Endothelial cell (in vitro differentiated cells): ENCODE measurements at places on chromosomes 6 and 20.
A peak's percentile ranks its signal among the peaks of the same experiment; 100 is the strongest.

DNA sequence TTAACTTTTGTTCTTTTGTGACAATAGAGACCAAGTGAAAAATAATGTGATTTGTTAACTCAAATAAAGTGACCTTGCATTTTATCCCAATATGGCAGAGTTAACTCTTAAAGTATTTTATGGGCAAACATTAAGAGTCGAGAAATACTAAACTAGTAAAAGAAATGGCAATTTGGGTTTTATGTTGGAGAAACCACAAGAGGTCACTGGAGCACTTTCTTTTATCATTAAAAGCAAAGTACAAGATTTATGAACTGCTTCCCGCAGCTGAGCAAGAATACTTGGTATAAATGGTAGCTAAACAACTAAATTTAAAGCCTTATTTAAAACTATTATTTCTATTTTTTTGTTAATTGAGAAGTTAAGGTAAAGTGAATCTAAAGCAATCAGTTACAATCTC is 33.5 kb upstream of the MCM9 start:
- H3K27ac ChIP-seq, result peak overlapping the region; percentile 48
- no peaks in the 10 kb centered on the region for H3K27me3 ChIP-seq
- H3K36me3 ChIP-seq, result peaks cover 13% of the 10 kb centered on the region
- H3K4me1 ChIP-seq, result peaks cover 17% of the 10 kb centered on the region
- no peak overlapping the region for H3K4me3 ChIP-seq
- no peak for DNase-seq

DNA sequence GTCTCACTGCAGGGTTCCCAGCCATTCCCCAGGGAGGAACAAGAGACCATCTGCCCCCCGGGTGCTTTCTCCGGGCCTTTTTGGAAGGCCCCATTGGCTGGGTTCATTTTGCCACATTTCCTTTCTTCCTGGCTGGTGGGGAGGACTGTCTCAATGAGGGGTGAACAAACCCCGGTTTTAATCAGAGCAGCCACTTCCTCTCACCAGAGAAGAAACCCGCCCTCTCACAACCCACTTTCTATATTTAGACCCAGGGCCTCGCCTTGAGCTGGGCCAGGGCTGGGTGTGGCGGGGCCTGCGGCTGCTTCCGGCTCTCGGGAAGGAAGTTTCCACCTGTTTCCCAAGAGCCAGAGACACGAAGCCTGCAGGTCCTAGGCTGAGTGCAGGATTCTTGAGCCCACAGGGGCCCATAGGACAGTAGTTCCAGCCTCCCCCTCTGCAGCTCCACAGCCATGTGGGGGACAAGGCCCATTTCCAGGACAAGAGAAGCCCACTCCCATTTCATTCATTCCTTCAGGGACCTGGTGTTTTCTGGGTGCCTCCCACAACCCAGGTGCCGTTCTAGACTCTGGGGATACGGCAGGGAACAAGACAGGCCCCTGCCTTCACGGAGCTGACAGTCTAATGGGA is 41.8 kb downstream of the RBM38 start:
- H3K4me3 ChIP-seq, result no peak overlapping the region
- no peaks in the 10 kb centered on the region for H3K27me3 ChIP-seq
- DNase-seq, result no peak
- H3K27ac ChIP-seq, result no peak overlapping the region
- no peaks in the 10 kb centered on the region for H3K36me3 ChIP-seq
- H3K4me1 ChIP-seq, result no peaks in the 10 kb centered on the region

GRCh38 chr20:24060851-24061590 is 72.4 kb upstream of the GGTLC1 start:
- H3K36me3 ChIP-seq, result no peaks in the 10 kb centered on the region
- H3K27ac ChIP-seq, result no peak overlapping the region
- H3K27me3 ChIP-seq, result no peaks in the 10 kb centered on the region
- peaks cover 3% of the 10 kb centered on the region for H3K4me1 ChIP-seq

DNA sequence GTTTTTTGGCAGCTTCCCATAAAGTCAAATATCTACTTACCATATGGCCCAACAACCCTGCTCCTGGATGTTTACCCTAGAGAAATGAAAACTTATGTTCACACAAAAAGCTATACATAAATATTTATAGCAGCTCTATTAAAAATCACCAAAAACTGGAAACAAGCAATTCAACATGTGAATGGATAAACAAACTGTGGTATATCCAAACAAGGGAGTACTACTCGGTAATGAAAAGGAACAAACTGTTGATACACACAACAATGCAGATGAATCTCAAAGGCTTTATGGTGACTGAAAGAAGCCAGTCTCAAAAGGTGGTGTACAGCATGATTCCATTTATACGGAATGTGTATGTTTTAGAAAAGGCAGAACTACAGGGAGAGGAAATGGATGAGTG is 48.4 kb downstream of the PREX1 start:
- peak overlapping the region; percentile 14 for H3K27ac ChIP-seq
- no peak for DNase-seq
- H3K27me3 ChIP-seq, result peaks cover 10% of the 10 kb centered on the region

DNA sequence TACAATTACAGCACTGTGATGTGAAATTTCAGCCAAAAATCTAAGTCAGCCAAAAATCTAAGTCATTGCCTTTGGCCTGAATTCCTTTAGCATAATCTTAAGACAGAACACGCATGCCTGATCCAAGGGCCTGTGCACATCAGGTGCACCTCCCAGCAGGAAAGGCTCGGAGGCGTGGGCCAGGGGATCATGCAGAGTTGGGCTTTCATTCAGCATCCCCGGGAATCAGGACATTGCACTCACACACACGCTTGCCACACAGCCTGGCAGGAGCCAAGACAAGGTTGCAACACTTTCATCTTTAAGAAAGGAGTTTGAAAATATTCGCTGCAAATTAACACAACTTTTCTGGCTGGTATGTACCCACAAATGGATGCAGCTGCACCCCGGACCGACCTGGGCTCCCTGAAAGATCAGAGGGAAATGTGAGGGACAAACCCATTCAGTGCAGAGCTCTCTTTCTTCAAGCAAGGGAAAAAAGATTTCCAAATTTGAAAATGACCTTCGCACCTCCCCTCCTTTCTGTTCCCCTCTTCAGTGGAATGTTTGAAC is 48.8 kb downstream of the ERMARD start:
- H3K27me3 ChIP-seq, result peaks cover 11% of the 10 kb centered on the region
- no peak overlapping the region for H3K27ac ChIP-seq
- H3K36me3 ChIP-seq, result no peaks in the 10 kb centered on the region
- H3K4me1 ChIP-seq, result no peaks in the 10 kb centered on the region

GRCh38 chr20:10376270-10377075 is 57.5 kb downstream of the MKKS start:
- no peak for DNase-seq
- H3K27me3 ChIP-seq, result no peaks in the 10 kb centered on the region
- no peak overlapping the region for H3K4me3 ChIP-seq
- H3K4me1 ChIP-seq, result no peaks in the 10 kb centered on the region

DNA sequence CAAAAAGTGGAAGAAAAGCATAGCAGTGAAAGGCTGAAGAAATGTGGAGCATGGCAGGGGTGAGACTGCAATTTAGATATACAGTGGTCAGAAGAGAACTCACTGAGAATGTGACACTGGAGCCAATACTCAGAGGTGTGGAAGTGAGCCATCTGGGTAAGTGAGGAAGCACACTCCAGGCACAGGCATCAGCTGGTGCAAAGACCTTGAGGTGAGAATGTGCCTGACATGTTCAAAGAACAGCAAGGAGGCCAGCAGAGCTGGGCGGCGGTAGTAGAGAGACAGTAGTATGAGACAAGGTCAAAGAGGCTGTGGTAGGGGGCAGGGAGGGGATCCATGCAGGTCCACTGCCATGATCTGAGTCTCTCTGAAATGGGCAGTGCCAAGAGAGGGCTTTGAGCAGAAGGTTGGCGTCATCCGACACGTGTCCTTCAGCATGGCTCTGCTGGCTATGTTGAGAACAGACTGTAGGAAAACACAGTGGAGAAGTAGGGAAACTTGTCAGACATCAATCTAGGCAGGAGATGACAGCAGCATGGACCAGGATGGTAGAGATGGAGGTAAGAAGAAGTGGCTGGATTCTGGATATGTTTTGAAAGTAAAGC is 84.4 kb downstream of the PLCG1 start:
- H3K27ac ChIP-seq, result no peak overlapping the region
- H3K4me3 ChIP-seq, result no peak overlapping the region
- H3K27me3 ChIP-seq, result peaks cover 2% of the 10 kb centered on the region
- no peaks in the 10 kb centered on the region for H3K4me1 ChIP-seq

DNA sequence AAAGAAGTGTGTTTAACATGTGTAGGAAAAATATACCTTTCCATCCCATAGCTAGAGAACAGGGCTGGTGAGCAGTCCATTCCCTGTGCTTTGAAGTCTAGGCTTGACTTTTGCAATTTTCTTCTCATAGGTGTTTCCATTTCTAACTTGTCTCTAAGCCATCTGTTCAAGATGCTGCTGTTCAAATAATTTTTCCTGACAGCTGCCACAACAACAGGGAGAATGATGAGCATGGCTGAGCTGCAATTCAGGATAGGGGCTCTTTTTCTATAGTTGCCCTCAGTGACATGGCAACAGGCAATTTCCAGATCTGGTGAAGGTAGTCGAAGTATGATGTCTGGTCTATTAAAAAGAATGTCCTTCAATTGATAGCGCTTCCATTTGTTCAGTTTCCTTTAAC is 103.0 kb upstream of the HS3ST5 start:
- no peaks in the 10 kb centered on the region for H3K36me3 ChIP-seq
- peaks cover 1% of the 10 kb centered on the region for H3K27me3 ChIP-seq
- no peak for DNase-seq
- no peak overlapping the region for H3K4me3 ChIP-seq
- no peak overlapping the region for H3K27ac ChIP-seq

- DNase-seq, result no peak
- no peaks in the 10 kb centered on the region for H3K36me3 ChIP-seq
- H3K27ac ChIP-seq, result no peak overlapping the region
- no peak overlapping the region for H3K4me3 ChIP-seq
- H3K27me3 ChIP-seq, result peaks cover 9% of the 10 kb centered on the region
- H3K4me1 ChIP-seq, result peaks cover 6% of the 10 kb centered on the region
Observed at GRCh38 chr6:4348462-4349112, 213.2 kb upstream of the ECI2 start.
